Bronchus fibroblast of lung (primary cell): ENCODE measurements at places on chromosomes 16 and 17. TPM values are rescaled to one million over a fixed set of nuclear protein-coding genes. Genes with fewer than 3 reads are reported as not detected.

The PDPR gene
- total RNA-seq = 12.8 and 15.6 TPM in 2 replicates

The GAS7 gene
- total RNA-seq = 1.0 and 1.3 TPM in 2 replicates

The ALDH3A2 gene
- 22.5 and 26.8 TPM in 2 replicates for total RNA-seq

The KRT12 gene
- not detected in 2 replicates for total RNA-seq

The MT1E gene
- total RNA-seq = 213 TPM in 2 replicates

The VPS9D1 gene
- total RNA-seq = 8.5 and 9.6 TPM in 2 replicates
